Fibroblast of mammary gland (primary cell): ENCODE measurements at places on chromosomes 6 and 20.
A peak's percentile ranks its signal among the peaks of the same experiment; 100 is the strongest.

DNA sequence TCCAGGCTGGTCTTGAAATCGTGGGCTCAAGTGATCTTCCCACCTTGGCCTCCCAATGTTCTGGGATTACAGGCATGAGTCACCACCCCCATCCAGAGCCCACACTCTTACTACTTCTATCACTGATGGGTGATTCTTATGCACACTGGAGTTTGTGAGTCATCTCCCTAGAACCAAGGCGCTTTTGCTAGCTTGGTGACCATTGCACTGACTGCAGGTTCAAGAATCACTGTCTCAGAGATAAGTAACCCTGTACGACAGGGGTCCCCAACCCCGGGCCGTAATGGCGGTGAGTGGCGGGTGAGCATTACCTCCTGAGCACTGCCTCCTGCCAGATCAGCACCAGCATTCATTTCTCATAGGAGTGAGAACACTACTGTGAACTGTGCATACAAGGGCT lies 118.8 kb downstream of the MAP3K7 start:
- peak; percentile 78 for DNase-seq

GRCh38 chr20:43961541-43962471 lies 47.2 kb downstream of the TOX2 start:
- DNase-seq, result no peak

- no peak for DNase-seq
Measured at GRCh38 chr20:38466171-38466570, 6.5 kb upstream of the RALGAPB start.

- DNase-seq, result no peak
Measured at GRCh38 chr6:34106900-34107299, 39.0 kb downstream of the GRM4 start.

DNA sequence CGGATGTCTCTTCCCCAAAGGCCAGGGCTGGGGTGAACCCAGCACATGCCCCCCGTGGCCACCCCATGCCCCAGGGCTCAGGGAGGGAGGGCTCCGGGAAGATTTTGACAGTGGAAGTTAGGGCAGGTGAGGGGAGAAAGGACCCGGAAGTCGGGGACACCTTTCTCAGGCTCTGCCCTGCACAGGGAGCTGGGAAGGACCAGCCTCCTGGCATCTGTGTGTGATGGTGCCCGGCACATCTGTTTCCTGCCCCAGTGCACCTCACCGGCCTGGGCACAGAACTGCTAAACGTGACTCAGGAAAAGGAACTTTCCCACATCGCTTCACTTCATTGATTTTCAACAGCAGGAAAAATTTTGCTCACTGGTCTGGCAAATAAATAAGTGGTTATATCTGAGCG lies 141.1 kb upstream of the AFDN start:
- DNase-seq, result no peak

DNA sequence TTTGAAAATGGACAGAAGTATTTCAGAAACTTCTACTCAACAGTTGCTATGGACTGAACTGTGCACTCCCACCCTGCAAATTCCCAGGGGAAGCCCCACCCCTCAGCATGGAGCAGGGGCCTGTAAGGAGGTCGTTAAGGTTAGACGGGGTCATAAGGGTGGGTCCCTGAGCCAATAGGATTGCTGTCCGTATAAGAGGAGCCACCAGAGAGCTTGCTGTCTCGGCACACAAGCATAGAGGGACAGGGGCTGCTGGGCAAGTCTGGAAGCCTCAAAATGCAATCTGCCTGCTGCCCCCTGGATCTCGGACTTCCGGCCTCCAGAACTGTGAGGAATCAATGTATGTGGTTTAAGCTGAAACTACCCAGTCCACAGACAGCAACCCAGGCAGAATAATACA lies 37.4 kb upstream of the AFDN start:
- no peak for DNase-seq

DNA sequence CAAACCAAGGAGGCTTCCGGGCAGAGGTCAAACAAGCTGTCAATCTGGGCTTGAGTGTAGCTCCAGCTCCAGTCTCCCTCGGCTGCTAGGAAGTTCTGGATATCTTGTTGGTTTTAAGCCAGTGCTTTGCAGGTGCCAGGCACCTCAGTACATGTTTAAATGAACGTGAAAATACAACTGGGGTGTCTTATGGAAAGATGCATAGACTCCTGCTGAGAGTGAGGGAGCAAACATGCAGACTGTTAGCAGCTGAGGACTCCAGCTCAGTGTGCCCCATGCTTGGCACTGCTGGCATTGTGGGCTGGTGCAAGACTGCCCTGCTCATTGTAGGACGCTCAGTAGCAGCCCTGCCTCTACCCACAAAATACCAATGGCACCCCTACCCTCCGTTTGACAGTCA lies 28.5 kb downstream of the ERMARD start:
- DNase-seq, result no peak

GRCh38 chr6:121879149-121879548 lies 443.7 kb downstream of the GJA1 start:
- DNase-seq, result peak; percentile 94

GRCh38 chr20:30593572-30593971 lies 663.9 kb upstream of the DEFB115 start:
- DNase-seq, result no peak

DNA sequence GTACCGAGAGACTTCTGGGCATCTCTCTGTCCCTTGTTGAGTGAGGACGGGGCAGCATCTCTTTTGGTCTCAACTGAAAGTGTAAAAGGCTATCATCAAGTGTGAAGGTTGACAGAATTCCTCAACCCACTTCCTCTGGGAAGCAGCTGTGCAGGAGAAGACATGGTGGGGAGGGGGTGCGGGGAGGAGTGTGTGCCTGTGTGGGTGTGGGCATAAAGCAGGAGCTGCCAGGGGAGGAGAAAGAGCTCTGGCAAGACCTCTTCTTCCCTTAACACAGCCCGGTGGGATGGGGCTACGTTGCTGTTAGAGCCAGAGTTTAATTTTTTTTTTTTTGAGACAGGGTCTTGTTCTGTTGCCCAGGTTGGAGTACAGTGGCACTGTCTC lies 31.8 kb downstream of the CPXM1 start:
- no peak for DNase-seq

GRCh38 chr6:111604259-111605099 lies 1.2 kb downstream of the TRAF3IP2 start:
- peak; percentile 96 for DNase-seq

DNA sequence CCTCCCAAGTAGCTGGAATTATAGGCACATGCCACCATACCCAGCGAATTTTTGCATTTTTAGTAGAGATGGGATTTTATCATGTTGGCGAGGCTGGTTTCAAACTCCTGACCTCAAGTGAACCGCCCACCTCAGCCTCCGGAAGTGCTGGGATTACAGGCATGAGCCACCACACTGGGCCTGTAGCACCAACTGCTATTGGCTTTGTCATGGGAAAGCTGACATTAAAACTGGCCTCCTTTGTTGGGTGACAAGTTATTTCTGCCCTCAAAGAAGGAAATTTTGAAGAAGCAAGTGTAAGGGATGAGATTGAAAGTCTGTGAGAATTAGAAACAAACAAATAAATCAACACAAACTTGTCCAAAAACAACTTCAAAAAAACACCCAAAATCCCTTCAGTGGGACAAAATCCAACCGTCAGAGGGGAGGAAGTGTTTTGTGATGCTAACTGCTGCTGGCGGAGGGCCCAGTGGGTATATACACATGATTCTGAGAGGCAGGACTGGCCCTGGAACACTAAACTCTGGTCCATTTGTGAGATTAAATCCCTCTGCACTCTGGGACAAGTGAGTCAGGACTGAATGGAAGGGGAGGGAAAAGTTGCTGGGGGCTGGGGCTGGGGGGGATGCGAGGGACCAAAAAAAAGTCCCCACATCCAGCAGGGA lies 87.5 kb upstream of the NAA20 start:
- no peak for DNase-seq

DNA sequence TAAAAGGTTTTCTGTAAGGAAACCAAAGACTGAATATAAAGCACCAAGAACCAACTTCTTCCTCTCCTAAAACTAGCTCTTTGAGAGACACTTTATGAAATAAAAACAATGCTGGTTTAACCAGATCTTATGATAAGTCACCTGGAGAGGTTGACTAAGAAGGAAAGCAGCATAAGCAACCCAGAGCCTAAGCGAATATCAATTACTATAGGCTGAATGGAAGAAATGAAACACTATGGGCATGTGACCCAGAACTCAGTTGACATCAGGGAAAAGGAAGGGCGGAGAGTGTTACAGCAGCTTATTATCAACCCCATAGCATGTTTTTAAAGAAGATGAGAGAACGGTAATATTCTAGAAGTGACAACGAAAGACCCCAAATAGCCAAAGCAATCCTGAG lies 94.1 kb upstream of the STMND1 start:
- no peak for DNase-seq

DNA sequence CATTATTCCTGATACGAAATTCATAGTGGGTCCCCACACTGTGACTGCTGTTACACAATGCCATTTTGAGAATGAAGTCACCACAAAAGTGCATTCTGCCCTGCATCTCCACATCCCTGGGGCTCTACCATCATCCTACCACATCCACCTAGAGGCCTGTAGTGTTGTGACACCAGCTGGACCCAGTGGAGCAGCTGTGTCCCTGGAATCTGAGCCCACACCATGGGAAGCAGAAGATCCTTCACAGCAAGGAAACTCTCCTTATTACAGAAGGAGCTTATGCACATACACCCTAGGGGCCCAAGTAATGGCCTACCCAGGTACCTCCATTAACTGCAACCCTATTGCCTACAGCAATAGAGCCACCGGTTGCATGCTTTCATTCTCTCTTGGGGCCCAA lies 566.6 kb upstream of the EPHA7 start:
- DNase-seq, result no peak

DNA sequence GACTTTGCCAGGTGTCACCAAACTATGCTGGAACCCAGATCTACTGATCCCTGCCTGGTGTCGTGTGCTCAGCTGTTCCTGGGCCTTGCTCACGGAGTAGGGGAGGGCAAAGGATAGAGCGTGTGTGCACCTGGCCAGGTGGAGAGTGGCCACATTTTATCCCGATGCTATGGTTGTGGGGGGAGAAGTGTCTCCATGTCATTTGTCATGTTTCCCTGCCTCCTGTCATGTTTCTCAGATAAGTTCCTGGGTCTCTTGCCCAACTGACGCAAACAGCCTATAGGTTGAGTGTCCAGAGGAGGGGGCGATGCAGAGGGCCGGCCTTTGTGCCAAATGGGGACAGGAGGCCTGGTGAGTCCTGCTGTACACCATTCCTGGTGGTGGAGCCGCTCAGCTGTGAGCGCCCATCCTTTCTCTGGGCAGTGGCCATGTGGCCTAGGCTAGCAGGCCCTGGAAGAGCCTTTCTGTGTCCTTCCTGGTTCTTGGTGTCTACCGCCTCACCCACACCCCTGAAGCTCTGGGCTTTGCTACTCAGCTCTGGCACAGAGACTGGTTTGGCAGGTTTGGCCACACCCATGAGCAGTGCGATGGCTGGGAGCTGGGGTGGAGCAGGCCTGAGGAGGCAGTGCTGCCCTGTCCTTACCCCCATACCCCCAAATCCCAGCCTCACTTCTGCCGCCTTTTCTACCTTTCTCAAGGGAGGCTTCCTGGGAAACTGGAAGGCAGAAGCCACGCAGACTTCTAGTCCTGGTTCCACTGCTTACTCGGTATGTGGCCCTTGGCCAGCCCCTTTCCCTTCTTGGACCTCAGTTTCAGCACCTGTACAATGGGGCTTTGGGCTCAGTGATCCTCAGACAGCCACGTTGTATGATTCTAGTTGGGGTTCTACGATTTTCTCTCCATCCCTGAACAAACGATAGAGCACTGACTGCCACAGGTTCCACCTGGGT lies 32.3 kb upstream of the EPB41L1 start:
- DNase-seq, result no peak

GRCh38 chr6:116476002-116476678 lies 15.0 kb downstream of the CALHM6 start:
- DNase-seq, result peak; percentile 29

DNA sequence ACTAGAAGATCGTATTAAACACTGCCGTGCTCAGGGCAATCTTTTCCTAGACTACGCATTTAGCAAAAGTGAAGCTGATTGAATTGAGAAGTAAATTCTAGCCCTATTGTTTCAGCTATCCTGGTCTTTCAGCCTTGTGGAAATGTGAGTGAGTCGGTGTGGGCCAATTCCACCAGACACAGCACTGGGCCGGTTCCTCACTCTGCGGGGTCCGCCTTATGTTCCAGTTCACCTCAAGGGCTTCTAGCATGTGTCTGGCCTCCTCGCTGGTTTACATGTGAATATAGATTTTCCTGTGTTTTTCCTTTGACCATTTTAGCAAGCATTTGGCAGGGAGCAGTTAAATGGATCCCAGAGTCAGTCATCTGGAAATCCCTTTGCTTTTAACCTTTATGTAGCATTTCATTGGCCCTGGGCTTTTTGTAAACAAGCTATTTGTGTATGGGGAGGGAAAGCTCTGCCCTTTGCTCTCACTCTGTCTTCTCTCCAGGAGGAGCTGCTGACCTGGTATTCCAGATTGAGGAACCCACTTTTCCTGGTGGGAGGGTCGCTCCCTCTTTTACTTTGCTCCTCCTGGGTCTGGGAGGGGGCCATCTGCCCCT lies 12.4 kb upstream of the GTSF1L start:
- DNase-seq, result no peak

DNA sequence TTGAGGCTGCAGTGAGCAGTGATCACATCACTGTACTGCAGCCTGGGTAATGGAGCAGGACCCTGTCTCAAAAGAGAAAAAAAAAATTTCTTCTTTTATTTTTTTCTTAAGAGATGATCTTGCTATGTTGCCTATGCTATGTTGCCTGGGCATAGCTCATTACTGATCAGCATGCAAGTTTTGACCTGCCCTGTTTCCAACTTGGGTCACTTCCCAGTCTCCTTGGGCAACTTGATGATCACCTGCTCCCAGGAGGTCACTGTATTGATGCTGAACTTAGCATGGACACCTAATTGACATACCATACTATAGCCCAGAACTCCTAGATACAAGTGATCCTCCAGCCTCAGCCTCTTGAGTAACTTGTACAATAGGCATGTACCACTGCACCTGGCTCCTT lies 30.7 kb upstream of the NANP start:
- DNase-seq, result no peak

- DNase-seq, result peak; percentile 94
Measured at GRCh38 chr6:155523821-155524651, 68.4 kb upstream of the NOX3 start.

- peak; percentile 1 for DNase-seq
Measured at GRCh38 chr6:112717856-112718255, 370.7 kb downstream of the RFPL4B start.

GRCh38 chr6:147805155-147805554 lies 296.7 kb downstream of the SAMD5 start:
- DNase-seq, result no peak
